ENCODE measurements at places on chromosomes 7 and 10. TPM values are rescaled to one million over a fixed set of nuclear protein-coding genes. Genes with fewer than 3 reads are reported as not detected.

DNA sequence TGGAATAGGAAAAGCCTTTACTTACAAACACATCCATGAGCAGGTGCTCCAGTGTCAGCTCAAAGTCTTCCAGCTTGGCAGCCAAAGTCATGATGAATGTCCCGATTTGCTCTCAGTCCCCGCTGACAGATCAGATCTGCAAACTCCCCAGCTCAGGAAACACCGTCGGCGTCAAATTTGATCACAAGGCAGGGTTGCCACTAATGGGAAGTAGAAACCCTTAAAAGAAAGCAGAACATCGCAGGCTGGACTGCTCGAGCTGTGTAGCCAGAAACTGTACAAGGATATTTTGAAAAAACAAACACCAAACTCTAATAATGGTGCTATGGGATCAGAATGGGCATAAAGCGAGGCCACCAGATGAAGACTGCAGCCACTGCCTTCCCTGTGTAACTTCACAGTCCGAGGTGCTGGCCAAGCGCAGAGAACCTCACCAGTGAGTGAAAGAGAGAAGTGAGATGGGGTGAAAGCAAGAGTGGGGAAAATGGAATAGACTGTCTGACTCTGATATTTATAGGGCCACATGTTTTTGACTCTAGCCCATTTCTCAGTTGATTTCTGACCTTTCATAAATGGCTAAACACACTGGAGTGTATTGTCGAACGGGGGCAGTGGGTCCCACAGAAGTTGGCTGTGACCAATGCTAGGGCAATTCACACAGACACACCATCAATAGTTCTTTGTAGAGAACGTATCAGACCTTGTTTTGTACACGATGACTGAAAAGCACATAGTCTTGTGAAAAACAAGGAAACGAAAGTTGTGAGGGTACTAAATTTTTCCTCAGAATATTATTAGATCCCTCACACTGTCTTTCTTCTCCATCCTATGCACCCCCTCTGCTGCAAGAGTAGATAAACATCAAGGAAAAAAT, 306.2 kb downstream of the FRMD4A start:
- H3K4me1 ChIP-seq = no peaks in the 10 kb centered on the region
- H3K27ac ChIP-seq = peak overlapping the region; percentile 60
- no peak for DNase-seq
- no peaks in the 10 kb centered on the region for H3K27me3 ChIP-seq
- peak overlapping the region; percentile 31 for H3K4me3 ChIP-seq

DNA sequence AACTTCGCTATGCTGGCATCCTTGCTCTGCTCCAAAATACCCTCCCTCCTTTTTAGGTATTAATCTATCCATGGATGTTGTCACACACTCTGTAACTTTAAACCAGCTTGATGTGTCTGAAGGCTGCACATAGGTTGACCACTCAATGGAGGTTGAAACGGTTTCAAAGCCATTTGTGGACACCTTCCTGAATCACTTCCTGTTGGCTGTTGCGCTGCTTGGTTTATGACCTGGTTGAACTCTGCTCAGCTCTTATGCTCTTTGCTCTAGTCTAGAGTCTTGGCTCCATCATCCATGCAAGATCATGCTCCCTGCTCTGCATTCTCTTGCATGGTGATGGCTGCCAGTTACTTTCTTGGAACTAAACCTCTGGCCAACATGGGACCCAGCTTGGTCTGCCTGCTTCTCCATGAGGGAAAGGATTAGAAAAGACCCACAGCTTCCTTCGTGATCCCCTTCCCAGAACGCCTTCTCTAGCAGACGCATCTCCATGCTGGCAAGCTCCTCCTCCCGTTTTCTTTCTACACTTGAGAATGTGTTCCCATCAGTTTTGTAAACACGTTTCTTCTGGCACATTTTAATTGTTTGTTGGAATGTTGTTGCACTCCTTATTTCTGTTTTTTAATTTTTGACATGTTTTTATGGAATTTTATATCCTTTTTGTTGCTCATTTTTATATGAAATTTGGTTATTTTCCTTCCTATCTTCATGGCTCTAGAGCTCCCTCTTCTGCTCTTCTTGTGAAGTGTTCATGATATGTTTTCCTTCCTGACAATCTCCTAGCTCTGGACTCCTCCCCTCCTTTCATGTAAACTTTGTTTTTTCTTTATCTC, 149.8 kb downstream of the XPNPEP1 start:
- H3K4me1 ChIP-seq = no peaks in the 10 kb centered on the region
- H3K27ac ChIP-seq = no peak overlapping the region

Gene HMX2
- total RNA-seq = not detected

- no peak for DNase-seq
- peak overlapping the region; percentile 53 for H3K27ac ChIP-seq
- no peaks in the 10 kb centered on the region for H3K27me3 ChIP-seq
- no peak overlapping the region for H3K4me3 ChIP-seq
These were observed 31.9 kb downstream of the CPED1 start for GRCh38 chr7:121020249-121020988.

DNA sequence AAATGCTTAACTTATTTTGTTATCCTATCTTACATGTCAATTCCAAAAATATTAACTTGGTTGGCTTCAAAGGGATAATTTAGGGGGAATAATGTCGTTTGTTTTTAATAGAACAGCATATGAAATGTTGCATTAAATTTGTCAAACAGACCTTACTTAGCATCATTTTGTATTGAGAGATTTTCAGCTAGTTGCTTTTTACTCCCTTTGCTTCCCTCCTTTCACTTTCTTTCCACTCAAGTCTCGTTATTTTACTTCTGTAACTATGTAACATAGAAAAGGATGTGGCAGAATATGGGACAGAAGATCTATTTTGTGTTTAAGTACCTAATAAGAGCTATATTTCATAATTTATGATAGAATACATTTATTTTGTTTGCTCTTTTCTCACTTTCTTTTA, 2.6 kb downstream of the PHYHIPL start:
- H3K4me1 ChIP-seq = peaks cover 18% of the 10 kb centered on the region
- DNase-seq = no peak
- H3K4me3 ChIP-seq = no peak overlapping the region
- no peaks in the 10 kb centered on the region for H3K36me3 ChIP-seq
- peaks cover 34% of the 10 kb centered on the region for H3K27me3 ChIP-seq

DNA sequence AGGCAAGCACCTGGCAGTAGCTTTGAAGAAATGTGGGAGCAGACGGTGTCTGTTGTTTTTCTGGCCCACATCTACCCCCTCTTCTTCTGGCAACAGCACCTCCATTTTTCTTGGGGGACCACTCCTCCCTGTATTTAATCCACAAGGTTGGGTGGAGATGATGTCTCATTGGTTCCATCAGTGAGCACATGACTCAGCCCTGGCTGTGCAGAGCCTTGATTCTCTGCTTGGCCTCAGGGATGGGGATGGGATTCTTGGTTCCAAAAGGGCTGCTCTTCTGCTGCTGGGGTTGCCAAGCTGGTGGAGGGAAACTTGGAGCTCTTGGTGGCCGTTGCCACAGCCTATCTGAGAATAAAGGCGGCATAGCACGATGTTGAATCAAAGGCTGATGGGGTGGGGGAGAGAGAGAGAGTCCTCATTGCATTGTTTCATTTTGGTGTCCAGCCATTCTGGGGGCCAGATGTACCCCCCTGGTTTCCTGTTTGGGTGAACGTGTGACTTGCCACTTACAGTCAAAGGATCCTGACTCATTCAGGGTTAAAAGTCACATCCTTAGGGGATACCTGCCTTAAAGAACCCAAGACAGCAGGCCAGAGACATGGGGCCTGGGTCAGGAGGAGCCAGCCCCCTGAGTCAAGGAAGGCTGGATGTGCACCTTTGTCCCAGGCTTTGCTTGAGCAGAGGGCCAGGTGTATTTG, 25.9 kb downstream of the GRK5 start:
- no peaks in the 10 kb centered on the region for H3K36me3 ChIP-seq
- H3K4me1 ChIP-seq = peaks cover 49% of the 10 kb centered on the region
- no peak for DNase-seq

Gene SBDS
- total RNA-seq = 190 TPM

Gene IFIT1B
- total RNA-seq = not detected

Gene AGMO
- total RNA-seq = 0.16 TPM

GRCh38 chr7:54946271-54946670, 72.5 kb upstream of the EGFR start:
- H3K4me3 ChIP-seq = no peak overlapping the region
- no peak overlapping the region for H3K27ac ChIP-seq
- H3K27me3 ChIP-seq = no peaks in the 10 kb centered on the region

- H3K4me3 ChIP-seq = no peak overlapping the region
- H3K27ac ChIP-seq = no peak overlapping the region
- H3K36me3 ChIP-seq = no peaks in the 10 kb centered on the region
- DNase-seq = no peak
These were observed 78.2 kb downstream of the ELFN1 start for GRCh38 chr7:1748076-1748838.

GRCh38 chr7:79084423-79084822, 369.0 kb downstream of the MAGI2 start:
- H3K4me1 ChIP-seq = no peaks in the 10 kb centered on the region
- no peaks in the 10 kb centered on the region for H3K27me3 ChIP-seq
- DNase-seq = no peak
- no peaks in the 10 kb centered on the region for H3K36me3 ChIP-seq

GRCh38 chr10:58435297-58435985, 50.2 kb downstream of the TFAM start:
- H3K27me3 ChIP-seq = no peaks in the 10 kb centered on the region
- DNase-seq = no peak
- no peak overlapping the region for H3K4me3 ChIP-seq
- H3K27ac ChIP-seq = no peak overlapping the region
